ENCODE measurements at places on chromosomes 5 and 9. TPM values are rescaled to one million over a fixed set of nuclear protein-coding genes. Genes with fewer than 3 reads are reported as not detected.

The PCDHGA3 gene
- polyA plus RNA-seq = 1.2 TPM

The CXCL14 gene
- not detected for polyA plus RNA-seq

The C1QTNF2 gene
- 0.46 TPM for polyA plus RNA-seq

The KCNT1 gene
- not detected for polyA plus RNA-seq

The WDR38 gene
- not detected for polyA plus RNA-seq

The GABRA1 gene
- polyA plus RNA-seq = not detected

The INSL6 gene
- polyA plus RNA-seq = not detected

The PLAC8L1 gene
- 0.80 TPM for polyA plus RNA-seq

The PCDHGA8 gene
- polyA plus RNA-seq = 0.43 TPM

The LOX gene
- 43.5 TPM for polyA plus RNA-seq

The CYSRT1 gene
- polyA plus RNA-seq = 1.6 TPM

The HTR1A gene
- polyA plus RNA-seq = not detected

The LCN12 gene
- 0.62 TPM for polyA plus RNA-seq

The GFI1B gene
- polyA plus RNA-seq = not detected

The JADE2 gene
- 12.0 TPM for polyA plus RNA-seq

The SLC31A1 gene
- polyA plus RNA-seq = 11.3 TPM

The SLC9A3 gene
- 0.79 TPM for polyA plus RNA-seq

The MSANTD3 gene
- 21.8 TPM for polyA plus RNA-seq

The LCN15 gene
- polyA plus RNA-seq = not detected

The UGT3A2 gene
- not detected for polyA plus RNA-seq

The RANBP17 gene
- polyA plus RNA-seq = 6.1 TPM

The IFNA21 gene
- polyA plus RNA-seq = not detected

The BTNL9 gene
- polyA plus RNA-seq = 0.33 TPM

The CATSPER3 gene
- polyA plus RNA-seq = 0.35 TPM

The KCNIP1 gene
- polyA plus RNA-seq = not detected

The ANAPC2 gene
- 44.8 TPM for polyA plus RNA-seq

The ITGA1 gene
- polyA plus RNA-seq = 1.2 TPM

The IL3 gene
- polyA plus RNA-seq = not detected

The WNK2 gene
- polyA plus RNA-seq = not detected

The CKS2 gene
- polyA plus RNA-seq = 269 TPM

The FBP2 gene
- polyA plus RNA-seq = not detected

The NR5A1 gene
- not detected for polyA plus RNA-seq

The AK8 gene
- 0.06 TPM for polyA plus RNA-seq

The COL15A1 gene
- not detected for polyA plus RNA-seq

The PLPP1 gene
- 25.9 TPM for polyA plus RNA-seq

The C9orf50 gene
- not detected for polyA plus RNA-seq

The CLIC3 gene
- polyA plus RNA-seq = 2.3 TPM

The CNTFR gene
- polyA plus RNA-seq = not detected

The CDH10 gene
- not detected for polyA plus RNA-seq

The F12 gene
- 2.7 TPM for polyA plus RNA-seq

The PCDHGA6 gene
- polyA plus RNA-seq = 2.7 TPM

The FANCG gene
- 31.6 TPM for polyA plus RNA-seq

The GFRA3 gene
- 0.10 TPM for polyA plus RNA-seq

The SAXO1 gene
- polyA plus RNA-seq = not detected

The KCNN2 gene
- 0.32 TPM for polyA plus RNA-seq

The BHMT2 gene
- polyA plus RNA-seq = 0.92 TPM

The C5orf58 gene
- not detected for polyA plus RNA-seq

The HSDL2 gene
- polyA plus RNA-seq = 5.6 TPM

The SET gene
- 61.1 TPM for polyA plus RNA-seq

The KIF27 gene
- 0.28 TPM for polyA plus RNA-seq
